ENCODE measurements at places on chromosomes 2 and 18.

DNA sequence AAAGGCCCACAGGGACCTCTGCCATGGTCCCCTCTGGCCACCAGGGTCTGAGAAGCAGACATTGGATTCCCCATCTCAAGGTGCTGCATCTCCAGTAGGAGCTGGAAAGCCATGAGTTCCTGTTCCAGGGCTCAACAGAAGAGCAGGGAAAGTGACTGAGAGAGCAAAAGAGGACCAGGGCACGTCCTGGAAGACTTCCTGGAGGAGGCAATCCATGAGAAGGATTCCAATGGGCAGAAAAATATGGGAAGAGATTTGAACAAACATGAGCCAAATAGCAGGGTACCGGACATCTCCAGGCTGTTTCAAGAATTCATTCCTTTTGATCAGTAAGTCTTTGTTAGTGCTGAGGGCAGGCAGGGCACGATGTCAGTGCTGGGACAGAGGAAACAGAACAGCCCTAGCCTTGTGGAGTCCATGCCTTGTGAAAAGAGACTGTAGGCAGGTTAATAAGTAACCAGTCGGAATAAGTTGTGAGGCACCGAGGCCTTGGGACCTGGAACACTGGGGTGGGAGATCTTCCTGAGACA, 72.8 kb upstream of the TWIST2 start:
- no peak for DNase-seq

GRCh38 chr2:86807468-86808275, 17.0 kb upstream of the CD8A start:
- no peak for DNase-seq

GRCh38 chr2:165141601-165142354, 62.1 kb downstream of the SCN3A start:
- no peak for DNase-seq

GRCh38 chr2:51619961-51620360, 588.0 kb upstream of the NRXN1 start:
- DNase-seq, result no peak

- no peak for DNase-seq
These were observed 19.1 kb downstream of the KLHL23 start for GRCh38 chr2:169752752-169753151.

DNA sequence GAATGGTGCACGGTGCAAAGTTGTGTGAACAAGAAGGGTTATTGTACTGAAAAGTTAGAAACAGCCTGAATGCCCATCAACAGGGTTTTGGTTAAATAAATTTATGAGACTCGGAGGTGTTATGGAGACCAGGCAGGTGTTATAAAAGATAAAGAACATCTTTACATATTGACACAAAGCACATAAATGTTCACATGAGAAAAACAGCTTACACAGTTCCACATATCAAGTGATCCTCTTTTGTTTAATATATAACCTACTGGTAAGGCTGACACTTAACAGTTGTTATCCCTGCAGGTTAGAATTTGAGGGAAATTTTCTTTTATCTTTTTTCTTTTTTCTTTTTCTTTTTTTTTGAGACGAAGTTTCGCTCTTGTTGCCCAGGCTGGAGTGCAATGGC, 20.0 kb upstream of the ARPC2 start:
- DNase-seq, result no peak

DNA sequence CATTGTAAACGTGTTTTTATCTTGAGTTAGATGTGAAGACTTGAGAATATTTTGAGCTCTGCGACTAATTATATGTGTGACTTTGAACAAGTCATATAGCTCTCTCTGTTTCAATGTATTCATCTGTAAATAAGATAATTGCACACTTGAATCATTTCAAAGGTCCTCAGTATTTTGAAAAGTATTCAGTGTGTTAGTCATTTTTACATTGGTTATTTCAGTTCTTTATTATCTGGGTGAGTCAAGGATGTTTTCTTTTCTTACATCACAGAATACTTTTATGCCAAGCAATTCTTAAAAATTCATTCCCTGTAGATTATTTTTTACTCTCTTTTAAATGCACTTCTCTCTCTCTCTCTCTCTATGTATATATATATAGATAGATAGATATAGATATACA, 1098.0 kb upstream of the ZEB2 start:
- DNase-seq, result no peak

- DNase-seq, result no peak
These were observed 37.9 kb downstream of the CREB1 start for GRCh38 chr2:207567671-207568070.

GRCh38 chr2:57821088-57821487, 225.5 kb upstream of the VRK2 start:
- DNase-seq, result no peak

- no peak for DNase-seq
These were observed 112.5 kb upstream of the GPC1 start for GRCh38 chr2:240322991-240323390.

DNA sequence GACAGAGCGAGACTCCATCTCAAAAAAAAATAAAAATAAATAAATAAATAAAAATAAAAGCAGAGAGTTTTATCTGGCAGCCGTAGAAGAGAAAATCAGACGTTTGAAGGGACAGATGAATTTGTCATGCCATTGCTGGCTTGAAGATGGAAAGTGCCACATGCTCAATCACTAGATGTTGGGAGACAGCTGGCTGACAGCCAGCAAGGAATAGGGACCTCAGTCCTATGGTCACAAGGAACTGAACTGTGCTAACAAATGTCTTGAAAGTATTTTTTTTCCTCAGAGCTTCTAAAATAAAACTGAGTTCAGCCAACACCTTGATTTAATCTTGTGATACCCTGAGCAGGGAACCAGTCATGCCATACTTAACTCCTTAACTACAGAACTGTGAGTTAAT, 65.4 kb downstream of the DTNA start:
- DNase-seq, result no peak

DNA sequence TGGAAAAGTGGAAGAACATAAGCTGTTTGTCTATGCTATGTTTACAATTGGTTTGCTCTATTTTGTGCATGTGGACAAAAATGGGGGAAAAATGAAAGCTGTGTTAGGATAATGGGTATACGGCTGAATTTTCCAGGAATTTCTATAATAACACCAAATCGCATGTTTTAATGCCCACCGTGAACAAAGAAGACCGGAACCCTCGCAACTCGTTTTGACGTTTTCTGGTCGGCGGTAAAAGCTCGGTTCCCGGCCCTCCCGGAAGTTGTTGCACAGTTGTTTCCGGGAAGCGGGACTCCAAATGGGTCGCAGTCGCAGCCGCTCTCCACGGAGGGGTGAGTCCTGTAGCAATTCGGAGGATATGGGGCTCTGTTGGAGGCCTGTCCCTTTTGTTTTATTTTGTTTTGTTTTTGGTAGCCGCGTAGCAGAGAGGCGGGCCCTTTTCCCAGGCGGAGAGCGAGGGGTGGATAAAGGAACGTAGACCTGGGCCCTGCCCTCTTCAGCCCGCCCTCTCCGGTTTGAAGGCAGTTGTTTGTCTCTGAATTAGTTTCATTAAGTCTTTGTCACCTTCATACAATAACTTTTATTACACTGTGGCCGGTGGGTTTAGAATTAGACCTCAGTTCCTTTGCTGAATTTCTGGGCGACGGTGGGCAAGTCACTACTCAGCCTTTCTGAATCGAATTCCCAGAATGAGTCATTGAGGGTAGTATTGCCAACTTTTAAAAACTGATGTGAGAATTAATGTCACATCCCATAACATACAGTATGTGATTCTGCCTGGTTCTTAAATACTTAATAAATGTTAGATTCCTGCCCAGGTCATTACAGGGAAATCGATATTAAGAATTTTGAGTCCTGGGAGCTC, at the start of gene SNRNP27:
TSS of gene SNRNP27 (plus strand) at position 273 of the 868 bp plus-strand sequence. CDS start at position 302, 29 bp downstream.
- DNase-seq, result peak; percentile 34

DNA sequence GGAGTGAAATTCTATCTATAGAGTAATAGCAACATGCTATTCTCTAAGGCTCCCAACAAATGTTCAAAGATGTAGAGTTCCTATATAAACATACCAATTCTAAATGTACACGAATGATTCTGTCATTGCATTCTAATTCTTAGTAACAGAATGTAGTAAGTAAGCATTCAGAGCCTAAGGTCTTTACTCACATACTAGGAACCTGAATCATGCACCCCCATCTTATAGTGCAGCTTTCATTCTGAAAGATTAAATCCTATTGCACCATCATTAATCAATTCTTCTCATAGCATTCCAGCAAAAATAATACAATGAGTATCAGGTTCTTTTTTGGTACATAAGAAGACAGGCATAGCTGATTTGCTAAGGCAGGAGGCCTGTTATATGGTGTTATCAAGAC, 230.0 kb downstream of the NCKAP5 start:
- no peak for DNase-seq

GRCh38 chr2:52340171-52340570, 1308.2 kb upstream of the NRXN1 start:
- DNase-seq, result no peak

DNA sequence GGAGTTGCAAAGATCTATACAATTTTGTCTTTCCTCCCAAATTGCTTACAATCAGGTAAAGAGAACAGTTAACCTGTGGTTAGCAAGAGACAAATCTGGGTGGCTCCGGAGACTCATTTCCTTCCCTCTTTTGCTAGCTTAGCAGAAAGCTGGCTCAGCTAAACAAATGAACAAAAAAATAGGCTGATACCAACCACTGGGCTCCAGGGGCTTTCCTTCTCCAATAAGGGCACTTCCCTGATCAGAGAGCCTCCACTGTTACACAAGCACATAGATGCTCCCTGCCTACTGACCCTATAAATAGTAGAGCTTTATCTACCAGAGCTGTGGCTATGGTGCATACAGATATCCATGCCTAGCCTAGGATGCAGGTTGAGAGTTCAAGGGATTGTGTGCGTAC, 90.1 kb upstream of the ARL5A start:
- DNase-seq, result no peak

- DNase-seq, result no peak
These were observed 143.7 kb downstream of the ASB1 start for GRCh38 chr2:238570391-238570790.

GRCh38 chr2:188965563-188965962, 8.6 kb upstream of the COL3A1 start:
- no peak for DNase-seq

GRCh38 chr2:86240251-86240650, 41.0 kb downstream of the MRPL35 start:
- no peak for DNase-seq

DNA sequence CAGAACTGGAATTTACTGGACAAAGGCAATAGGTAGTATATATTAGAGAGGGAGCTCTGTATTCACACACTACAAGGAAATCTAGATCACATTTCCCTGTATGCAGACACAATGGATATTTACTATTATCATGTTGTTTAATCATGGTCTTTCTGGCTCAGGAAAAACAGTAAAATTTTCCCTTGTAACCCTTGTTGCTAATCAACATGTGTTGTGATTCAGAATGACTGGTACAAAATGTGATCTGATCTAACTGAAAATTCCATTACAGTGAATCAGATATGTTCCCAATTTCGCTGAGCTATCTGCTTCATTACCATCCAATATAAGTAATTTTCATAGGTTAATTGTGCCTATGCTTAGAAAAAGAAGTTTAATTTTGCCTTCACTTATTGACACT, 1109.7 kb downstream of the LRP1B start:
- DNase-seq, result no peak

DNA sequence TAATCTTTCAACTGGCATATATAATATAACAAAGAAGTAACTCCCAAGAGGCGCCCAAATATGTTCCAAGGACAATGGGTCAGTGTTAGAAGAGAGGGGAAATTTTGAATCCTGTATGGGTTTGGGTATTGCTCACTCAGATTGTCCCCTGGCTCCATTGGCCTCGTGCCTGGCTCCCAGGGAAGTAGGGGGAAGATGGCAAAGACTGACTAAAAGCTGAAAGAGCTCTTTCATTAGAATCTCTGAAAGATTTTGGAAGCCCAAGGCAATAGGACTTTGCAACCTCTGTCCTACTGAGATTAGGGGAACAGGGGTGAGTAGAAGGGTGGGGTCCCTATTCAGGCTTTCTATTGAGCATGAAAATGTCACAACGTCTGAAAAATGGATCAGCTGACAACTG, 1272.8 kb upstream of the ZEB2 start:
- DNase-seq, result no peak

DNA sequence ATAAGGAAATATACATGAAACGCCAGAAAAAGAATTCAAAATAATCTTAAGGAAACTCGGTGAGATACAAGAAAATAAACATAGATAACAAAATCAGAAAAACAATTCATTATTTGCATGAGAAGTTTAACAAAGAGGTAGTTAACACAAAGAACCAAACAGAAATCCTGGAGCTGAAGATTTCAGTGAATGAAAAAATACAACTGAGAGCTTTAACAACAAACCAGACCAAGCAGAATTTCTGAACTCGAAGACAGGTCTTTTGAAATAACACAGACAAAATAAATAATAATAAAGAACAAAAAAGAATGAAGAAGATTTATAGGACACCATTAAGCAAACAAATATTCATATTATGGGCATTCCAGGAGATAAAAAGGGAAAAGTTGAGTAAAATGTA, 204.7 kb downstream of the ATAD2B start:
- no peak for DNase-seq

- DNase-seq, result no peak
These were observed 1.5 kb upstream of the RRM2 start for GRCh38 chr2:10120877-10121574.

GRCh38 chr2:888211-888801, 62.3 kb upstream of the SNTG2 start:
- DNase-seq, result no peak

GRCh38 chr2:86484385-86484784, 43.2 kb downstream of the KDM3A start:
- no peak for DNase-seq

DNA sequence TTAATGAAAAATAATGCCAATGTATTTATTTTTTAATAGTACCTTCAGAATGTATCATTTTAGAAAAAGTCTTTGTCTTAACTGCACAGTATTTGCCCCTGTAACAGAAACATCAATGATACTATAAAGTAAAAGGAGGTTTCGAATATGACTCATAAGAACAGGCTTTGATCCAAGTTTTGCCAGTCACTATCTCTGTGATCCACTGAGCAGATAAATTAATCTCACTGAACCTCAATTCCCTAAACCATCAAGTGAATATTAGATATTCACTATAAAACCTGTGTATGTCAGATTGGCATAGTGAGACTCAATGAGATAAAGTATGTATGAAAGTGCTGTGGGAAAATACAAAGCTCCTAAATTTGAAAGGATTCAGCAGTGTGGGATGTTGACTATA, 292.1 kb downstream of the EXOC6B start:
- no peak for DNase-seq

DNA sequence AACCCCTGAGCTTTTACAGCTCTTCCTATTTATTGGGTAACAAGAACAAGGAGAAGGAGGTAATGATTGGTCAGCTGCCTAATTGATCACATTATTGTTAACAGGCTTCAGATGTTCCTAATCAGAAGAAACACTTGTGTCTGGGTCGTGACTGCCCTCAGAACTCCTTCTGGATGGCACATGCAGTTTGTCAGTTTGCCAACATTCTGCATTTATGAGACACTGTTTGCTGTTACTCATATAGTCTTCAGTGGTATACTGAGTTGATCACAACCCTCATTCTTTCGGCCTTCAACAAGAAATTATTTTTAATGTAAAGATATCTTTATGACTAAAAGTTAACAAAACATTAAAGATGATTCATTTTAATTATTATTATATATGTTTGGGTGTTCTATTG, 95.7 kb upstream of the DOCK10 start:
- no peak for DNase-seq

GRCh38 chr18:37321582-37322491, 243.8 kb downstream of the CELF4 start:
- no peak for DNase-seq

GRCh38 chr2:30148850-30149249, 2.0 kb downstream of the YPEL5 start:
- DNase-seq, result no peak

All from frontal cortex (tissue), 4 donors.